NCI-H1048 (cell line): ENCODE measurements at places on chromosomes 13 and 19.

- no peak for DNase-seq
These were observed 82.3 kb downstream of the RNASEH2B start for GRCh38 chr13:50991579-50992521.

DNA sequence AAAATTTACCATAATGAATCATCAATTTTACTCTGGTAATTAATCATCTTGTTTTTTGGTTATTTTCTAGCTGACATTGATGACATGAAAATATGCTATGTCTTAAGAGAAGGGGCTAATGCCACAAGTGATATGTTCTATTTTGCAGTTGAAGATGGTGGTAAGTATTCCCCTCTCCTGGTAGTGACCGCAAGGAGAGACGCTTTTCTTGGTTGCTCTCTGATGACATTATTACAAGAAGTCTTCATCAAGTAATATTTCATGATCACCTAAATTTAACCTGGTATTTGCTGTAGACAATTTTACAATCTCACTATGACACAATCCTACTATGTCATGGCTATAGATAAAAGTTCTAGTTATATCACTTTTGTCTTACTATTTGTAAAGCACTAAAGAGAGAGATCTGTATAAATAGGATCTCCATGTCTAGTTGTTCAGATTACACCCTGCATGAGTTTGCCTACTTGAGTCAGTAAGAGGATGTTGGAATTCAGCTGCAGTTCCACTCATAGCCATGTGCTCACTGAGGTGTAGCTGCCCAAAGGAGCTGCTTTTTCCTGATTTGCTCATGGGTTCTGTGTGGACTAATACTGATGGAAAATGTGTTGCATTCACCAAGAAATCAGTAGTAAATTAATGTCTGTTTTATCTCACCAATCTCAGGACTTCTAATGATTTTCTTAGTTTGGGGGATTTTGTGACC lies 10.9 kb downstream of the FREM2 start:
- no peak for DNase-seq

- no peak for DNase-seq
These were observed 338.4 kb downstream of the PCDH17 start for GRCh38 chr13:57969951-57970350.

DNA sequence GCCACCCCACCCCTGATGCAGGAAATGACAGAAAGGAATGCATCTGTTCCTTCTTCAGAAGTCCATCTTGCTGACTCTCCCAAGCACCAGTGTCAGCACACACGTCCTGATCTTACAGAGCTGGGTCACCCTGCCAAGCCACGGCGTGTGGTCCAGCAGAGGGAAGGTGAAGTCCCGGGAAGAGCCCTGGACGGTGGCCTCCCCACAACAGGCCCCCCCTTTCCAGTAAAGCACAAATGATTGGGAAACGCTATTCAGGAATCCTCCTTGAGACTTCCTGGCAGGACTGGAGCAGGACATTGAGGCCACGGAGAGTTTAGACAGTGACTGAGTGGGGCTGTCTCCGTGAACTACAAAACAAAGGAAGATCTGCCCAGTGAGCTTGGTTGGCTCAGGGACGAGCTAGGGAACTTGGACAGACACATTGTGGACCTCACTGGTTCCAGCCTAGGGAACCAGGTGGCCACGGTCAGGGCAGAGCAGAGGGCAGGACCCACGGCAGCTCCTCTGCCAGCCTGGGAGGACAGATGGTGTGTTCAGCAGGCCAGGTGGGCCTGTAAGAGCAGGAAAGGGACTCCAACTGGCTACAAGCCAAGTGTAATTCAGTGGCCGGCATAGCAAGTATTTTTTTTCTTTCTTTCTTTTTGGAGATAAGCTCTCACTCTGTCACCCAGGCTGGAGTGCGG lies 41.7 kb downstream of the ELL start:
- DNase-seq: no peak

DNA sequence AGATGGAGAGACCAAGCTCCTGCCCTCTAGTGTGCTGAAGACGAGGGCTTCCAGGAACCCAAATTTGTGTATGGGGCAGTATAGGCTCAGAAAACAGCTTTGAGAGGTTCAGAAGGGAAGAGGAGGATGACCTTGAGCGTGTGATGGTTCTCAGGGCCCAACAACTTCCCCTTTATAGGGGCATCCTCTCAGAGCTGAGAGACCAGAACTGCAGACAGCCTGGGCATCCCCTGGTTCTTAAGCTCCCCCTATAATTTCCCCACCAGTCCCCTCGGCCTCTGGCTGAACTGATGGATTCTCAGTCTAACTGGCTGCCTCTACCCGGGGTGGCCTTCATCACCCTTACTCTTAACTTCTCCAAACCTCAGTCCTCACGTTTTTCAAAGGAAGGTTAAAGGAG lies 167.5 kb downstream of the URI1 start:
- DNase-seq: no peak

DNA sequence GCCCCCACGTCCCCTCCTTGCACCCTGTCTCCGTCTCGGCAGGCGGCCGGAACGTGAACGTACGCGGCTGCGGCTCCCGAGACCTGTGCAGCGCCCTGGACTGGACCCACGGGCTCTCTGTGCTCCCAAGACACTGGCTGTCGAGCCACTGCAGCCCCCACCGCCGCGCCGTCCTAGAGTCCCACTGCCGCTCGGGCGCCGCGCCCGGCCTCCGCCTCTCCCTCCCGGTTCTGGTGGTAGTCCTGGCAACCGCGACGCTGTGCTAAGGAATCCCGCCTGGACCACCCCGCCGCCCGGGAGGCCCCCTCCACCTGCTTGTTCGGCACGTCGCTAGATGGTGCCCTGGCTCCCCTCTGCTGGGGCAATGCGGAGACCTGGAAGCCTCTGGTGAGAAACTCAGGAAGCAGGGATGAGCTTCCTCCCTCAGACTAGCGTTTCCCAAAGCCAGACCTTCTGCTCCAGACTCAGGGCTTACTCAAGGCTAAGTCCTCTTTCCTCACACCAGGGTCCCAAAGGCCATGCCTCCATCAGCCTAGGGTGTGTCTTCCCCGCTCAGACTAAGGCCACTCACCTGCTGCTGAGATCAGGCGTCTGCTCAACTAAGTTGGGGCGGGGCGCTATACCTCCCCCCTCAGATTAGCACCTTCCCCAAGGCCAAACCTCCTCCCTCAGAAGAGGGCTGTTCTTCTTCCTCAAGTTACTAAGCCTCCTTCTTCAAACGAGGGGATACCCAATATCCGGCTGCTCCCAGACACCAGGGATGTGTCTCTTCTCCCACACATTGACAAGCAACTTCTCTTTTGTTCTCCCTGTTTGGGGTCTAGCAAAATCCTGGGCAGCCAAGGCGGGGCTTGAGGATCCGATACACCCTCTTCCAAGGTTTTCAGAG lies 16.1 kb upstream of the IRGC start:
- no peak for DNase-seq

- DNase-seq: no peak
These were observed 1608.8 kb downstream of the OLFM4 start for GRCh38 chr13:54637366-54637765.

DNA sequence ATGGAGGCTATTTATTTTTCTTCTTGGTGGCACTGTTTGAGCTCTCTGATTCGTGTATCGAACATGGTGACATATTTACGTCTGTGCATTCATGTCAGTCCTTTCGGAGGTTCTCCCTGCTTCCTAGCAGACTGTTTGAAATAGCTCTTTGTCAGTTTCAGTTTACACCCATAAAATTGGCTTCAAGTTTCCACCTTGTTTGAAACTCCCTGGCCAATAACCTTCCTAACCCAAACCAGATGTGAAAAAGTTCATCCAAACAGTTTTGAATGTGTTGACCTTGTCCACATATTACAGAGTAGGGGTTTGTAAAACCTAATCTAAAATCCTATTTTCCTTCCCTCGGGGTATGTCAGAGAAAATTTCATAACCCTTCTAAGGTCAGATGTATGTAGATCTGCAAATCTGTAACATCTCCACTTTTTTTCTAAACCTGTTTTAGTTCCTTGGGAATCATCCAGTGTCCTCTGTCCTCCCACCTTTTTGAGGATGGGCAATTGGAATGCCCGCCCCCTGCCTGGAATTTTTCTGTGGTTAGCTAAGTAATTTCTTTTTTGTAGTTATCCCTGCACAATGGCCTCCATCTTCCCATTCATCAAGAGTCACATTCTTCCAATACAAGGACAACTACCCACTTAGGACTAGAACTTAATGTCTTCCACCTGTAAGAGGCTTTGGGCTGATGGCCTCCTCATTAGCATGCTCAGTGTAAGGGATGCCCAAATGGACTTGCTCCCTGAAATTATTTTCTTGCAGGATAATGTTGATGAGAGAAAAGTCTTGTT lies 499.8 kb downstream of the GPC6 start:
- DNase-seq: no peak
